Fibroblast of upper back skin (primary cell): ENCODE measurements at places on chromosomes 3 and 15.

DNA sequence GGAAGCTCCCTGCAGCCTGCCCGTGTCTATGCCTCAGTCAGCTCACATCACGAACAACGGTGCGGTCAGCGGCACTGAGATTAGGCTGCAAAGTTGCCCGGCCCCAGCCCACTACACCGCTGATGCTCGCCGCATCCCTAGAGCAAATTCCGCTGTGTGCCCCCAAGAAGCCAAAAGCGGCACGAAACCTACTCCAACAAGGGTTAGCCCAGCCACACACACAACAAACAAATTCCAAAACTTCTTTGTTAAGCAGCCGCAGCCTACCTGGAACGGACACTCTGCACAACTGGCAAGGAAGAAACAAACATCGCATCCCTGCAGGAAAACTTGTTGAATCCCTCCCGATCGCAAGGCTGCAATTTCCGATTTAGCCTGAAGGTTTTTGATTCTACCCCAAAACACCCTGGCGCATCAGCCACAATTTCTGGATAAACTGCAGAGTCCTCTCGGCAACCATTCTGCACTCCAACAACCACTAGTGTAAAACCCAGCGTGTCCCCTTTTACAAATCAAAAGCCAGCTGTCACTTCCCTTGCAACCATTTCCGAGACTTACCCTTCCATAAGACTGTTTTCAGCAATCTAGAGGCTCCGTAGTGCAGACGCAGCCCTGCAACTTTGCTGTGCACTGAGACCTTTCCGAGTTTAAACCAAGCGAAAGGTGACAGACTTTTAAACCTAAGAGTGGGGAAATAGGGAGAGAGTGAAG is 449 bp downstream of the ROBO1 start:
- no peak for DNase-seq

DNA sequence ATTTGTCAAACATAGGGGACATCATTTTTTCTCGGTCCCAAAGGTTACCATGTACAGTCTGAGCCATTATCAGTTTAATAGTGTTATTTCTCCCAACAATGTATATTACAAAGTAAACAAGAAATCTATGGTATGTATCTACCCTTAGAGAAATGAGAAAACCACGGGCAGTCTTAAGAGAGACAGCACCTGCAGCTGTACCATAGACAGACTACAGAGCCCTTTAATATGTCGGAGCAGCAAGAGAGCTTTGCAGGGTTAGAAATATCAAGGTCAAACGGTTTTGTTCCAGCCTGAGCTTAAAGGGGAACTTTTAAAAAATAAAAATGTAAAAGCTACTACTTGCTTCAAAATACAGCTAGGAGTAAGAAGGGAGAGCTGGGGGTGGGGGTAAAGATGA is 53.2 kb downstream of the SH3BP5 start:
- DNase-seq, result no peak

GRCh38 chr3:191391861-191392808 is 61.8 kb upstream of the UTS2B start:
- peak; percentile 28 for DNase-seq

DNA sequence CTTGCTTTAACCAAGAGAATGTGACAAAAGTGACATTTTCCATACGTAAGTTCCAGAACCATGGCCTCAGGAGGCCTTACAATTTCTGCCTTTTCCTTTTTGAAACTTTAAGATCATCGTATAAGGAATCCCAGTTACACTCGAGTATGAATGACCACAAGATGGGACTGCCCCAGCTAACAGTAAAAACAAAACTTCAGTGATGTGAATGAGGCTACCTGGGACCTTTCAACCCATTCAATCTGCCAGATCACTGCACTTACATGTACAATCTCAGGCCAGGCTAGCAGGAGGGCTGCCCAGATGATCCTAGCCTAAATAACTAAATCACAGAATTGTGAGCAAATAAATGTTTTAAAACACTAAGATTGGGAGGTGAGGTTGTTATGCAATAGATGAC is 328.8 kb downstream of the CNTN6 start:
- DNase-seq, result no peak

GRCh38 chr3:126567696-126568438 is 9.1 kb upstream of the C3orf22 start:
- no peak for DNase-seq

DNA sequence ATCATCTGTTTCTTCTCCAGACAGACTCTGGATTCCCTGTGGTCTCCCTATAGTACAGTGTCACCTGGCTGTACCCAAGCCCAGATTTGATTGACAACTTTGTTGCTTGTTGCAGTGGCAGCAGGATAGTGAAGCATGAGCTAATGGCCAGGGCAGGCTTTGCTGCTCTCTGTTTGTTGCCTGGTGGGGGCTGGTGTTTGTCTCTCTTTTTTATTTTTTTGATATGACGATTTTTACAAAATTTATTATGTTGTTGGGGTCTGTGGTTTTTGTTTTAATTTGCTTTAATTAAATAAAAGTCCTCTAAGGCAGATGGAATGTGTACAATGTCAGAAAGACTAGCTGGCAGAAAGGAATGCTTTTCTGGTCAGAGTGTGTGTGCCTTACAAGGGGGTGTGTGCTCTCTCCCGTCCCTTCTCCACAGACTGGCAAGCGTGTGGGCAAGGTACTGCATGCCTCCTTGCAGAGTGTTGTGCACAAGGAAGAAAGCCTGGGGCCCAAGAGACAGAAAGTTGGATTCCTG is 15.2 kb upstream of the CLEC3B start:
- peak; percentile 84 for DNase-seq

- no peak for DNase-seq
Measured at GRCh38 chr3:61578667-61579367, 17.4 kb downstream of the PTPRG start.

DNA sequence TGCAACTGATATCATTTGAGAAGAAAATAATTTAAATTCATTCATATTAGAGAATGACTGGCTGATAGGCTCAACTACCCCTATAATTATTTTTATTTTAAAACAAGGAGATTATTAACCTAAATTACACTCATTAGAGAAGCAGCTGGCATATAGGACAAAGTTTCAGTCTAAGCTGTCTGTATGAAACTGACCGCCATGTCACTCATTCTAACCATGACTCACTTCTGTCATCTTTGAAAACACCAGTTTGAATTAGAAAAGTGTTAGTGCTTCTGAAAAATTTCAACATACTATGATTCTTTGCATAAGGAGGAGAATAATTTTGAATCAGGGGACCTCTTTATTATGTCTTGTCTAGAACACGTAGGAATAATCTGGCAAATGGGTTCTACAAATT is 1058.5 kb downstream of the ROBO2 start:
- DNase-seq, result no peak

DNA sequence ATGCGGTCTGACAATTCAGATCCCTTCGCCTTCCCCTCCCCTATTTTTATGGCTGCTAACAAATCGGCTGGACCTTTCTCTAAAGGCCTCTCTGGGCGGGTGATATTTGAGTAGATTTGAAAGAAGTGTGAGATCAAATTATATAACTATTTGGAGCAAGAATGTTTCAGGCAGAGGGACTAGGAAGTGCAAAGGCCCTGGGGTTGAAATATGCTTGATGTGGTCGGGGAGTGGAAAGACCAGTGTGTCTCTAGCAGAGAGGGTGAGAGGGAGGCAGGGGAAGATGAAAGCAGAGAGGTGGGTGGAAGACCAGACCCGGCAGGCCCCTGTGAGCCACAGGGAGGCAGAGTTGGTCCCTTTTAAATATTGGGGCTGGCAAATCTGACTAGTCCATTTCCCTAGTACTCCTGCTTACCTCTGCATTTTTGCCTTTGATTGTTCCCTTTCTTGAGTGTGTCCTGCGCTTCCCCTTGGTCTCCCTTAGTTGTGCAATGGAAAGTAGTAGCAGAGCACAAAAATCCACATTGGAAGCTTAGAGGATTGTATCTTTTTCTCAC is 32.3 kb downstream of the SLCO3A1 start:
- no peak for DNase-seq
